ENCODE measurements at places on chromosomes 16 and 17.

GRCh38 chr17:13476720-13477119, 125.0 kb downstream of the HS3ST3A1 start:
- no peak for DNase-seq

GRCh38 chr17:77944390-77945222, 13.9 kb upstream of the TNRC6C start:
- DNase-seq, result no peak

DNA sequence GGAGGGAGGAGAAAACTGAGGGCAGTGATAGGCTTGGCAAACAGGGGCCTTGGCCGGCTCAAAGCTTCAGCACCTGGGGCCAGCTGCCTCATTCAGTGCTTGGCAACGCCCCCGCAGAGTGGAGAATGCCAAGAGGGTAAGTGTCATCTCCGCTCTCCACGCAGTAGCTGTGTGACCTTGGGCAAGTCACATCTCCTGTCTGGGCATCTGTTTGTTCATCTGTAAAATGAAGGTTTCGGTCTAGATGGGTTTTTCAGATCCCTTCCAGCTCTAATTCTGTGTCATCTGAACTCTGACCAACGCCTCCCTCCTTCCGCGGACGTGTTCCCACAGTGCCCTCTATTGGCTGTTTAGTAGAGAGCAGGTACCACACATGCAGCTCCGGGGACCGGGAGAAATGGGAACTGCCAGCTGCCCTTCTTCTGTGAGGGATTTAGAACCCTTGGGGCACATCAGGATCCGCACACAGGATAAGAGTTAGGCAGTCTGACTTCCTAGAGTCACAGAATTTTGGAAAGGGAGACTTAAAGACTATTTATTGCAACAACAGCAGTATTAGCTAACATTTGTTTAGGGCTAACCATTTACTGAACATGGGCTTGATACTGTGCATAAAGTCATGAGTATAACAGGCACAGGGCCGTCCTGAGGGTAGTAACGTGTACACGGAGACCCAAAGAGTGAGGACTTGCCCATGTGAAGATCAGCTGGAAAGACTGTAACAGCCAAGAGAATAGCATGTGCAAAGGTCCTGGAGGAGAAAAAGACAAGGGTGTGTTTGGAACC, 26.8 kb downstream of the GP2 start:
- peak; percentile 61 for DNase-seq

DNA sequence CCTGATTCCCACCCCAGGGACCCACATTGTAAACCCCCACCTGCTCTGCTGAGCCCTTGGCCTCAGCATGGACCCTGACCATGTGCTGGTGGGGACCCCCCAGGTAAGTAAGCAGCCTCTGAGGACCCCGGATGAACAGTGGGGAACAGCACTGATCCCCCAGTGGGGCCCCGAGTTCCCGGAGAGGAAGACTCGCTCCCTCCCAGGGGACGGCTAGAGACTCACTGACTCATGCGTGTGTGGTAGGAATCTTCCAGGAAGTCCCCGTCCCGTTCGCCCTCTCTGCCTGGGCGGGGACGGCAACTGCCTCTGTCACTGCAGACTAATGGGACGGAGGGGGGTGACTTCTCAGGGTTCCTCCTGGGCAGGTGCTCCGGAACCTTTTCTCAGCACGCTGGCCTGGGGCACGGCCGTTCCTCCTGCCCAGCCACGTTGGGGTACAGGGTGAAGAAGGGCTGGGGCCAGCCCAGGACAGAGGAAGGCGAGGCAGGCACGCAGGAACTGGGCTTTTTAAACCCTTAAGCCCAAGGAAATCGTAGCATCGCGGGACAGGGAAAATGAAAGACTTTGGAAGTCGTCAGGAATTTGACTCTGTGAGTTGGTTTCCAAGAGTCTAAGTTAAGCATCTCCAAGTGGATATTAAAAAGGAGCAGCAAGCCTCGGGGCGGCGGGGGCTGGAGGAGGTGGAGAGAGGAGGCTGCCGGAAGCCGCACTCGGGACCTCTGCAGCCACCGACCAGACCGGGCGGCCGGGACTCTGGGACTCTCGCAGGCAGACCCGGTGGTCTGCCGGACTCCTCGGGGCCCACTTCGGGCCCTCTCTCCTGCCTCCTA, 178.7 kb downstream of the SEC14L1 start:
- DNase-seq, result peak; percentile 56

DNA sequence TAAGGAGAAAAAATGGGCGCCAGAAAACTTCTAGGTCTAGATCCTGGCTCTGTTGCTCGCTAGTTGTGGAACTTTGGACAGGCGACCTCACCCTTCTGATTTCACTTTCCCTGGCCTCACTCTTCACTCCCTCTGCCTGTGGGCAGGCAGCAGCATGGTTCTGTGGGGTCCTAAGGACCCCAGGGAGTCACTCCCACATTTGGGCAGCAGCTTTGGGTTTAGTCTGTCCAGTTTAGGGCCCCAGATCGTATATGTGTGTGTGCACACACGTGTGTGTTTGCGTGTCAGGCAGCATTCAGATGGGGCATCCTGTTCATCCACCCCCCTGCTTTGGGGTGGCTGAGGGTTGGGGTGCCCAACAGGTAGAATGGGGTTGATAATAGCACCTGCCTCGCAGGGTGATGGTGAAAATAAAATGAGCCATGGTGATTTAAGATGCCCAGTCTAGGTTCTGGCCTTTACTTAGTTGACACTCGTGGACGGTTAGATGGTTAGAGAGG, 102.2 kb downstream of the RAB11FIP4 start:
- DNase-seq, result no peak

- DNase-seq, result no peak
These were observed 4.0 kb downstream of the CBFA2T3 start for GRCh38 chr16:88973007-88973410.

GRCh38 chr17:17852930-17853329, 16.1 kb upstream of the SREBF1 start:
- DNase-seq, result peak; percentile 47

DNA sequence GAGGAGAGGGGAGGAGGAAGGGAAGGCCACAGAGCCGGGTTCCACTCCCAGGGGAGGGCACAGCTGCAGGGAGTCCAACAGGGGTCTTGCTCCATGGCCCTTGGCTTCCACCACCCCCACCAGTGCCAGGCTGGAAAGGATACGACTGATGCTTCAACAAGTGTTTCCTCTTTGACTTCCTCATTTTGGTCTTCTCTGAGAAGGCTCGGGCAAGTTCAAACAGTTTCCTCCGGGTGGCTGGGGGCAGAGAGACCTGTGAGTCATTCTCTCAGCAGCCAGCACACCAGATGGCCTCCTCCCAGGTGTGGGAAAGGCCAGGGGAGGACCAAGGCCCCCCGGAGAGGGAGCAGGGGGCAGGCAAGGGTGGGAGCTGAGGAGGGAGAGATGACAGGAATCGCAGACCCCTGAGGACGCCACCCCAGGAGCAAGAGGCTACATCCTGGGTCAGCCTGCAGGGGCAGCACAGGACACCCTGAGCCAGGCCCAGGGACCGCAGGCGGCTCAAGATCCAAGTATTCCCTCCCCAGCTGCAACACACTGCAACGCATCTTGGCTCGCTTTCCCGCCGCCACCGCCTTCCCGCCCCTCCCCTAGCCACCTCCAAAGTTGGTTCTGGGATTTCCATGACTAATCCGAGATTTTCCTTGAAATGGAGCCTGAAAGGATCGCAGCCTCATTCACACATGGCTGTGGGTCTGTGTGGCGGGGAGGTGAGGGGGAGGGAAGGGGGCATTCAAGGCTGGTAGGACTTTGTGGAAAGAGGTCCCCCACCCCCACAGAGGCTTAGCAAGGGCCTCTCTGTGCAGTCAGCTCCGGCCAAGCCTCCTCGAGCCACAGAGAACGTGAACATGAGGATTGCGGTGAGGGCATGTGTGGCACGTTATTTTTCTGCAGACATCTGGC, 18.4 kb upstream of the MRPS23 start:
- DNase-seq, result no peak

DNA sequence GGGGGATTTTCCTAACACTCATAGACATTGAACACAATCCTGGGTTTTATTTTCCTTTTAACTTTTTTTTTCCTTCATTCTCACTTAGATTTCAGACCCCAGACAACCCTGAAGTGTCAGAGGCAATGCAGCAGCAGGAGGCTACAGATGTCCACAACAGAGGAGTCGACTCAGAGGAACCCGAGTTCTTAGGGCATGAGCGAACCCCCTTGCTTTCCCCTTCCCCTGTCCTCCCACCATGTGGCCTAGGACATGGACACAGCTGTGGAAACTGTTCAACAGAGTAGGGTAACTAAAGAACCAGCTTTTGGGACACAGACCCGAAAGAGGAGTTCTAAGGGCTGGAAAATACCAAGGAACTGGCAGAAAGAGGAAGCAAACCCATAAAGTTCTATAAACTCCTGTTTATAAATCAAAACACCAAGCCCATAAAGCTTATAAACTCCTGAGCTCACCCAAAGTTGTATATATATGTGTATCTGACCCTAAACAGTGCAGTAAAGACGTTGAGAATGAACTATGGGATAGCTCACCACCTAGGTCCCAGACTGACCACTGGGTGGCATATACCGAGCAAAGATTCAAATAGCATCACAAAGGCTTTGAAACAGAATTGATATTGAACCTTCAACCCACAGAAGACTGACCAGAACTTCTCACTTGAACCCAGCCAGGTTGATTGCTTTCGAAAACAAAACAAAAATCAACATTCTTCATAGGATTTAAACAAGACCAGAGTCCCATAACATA, 33.9 kb downstream of the CMTM4 start:
- peak; percentile 13 for DNase-seq

- no peak for DNase-seq
These were observed 6.0 kb downstream of the DOC2A start for GRCh38 chr16:30004811-30005242.

- DNase-seq, result peak; percentile 48
These were observed 72.8 kb downstream of the MMD start for GRCh38 chr17:55348749-55349354.

GRCh38 chr16:13997526-13997925, 73.6 kb upstream of the MRTFB start:
- no peak for DNase-seq

DNA sequence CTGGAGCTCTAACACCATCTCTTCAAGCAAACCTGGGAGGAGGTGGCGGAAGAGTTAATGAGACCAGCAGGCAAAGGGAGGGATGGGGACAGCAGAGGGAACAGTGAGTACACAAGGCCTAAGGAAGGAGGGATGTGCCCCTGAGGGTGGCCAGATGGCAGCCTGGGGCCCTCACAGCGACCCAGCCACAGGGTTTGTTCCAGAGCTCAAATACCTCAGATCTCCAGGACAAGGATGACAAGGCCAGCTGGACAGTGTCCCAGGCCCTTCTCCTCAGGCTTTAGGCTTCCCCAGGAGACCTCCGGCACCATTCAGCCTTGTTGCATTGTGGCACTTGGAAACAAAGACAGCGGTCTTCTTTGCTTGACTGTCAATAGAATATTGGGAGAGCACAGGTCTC, 14.9 kb downstream of the CDIP1 start:
- no peak for DNase-seq

DNA sequence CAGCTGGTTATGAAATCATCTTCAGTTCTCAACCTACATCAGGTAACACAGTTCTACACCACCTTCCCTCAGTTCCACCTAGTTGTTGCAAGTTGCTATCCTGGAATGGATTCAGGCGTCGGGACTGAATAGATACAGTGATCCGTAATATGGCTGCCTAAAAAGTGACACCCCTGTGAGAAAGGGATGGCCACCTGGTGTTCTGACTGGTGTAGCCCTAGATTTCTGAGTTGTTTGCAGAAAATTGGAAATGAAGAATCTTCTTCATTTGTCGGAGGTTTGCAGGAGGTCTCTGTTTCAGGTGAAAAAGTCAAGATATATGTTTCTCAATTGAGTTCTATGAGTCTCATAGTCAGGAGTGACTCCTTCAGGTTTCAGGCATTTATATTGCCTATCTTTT, 225.8 kb upstream of the ELAC2 start:
- no peak for DNase-seq

DNA sequence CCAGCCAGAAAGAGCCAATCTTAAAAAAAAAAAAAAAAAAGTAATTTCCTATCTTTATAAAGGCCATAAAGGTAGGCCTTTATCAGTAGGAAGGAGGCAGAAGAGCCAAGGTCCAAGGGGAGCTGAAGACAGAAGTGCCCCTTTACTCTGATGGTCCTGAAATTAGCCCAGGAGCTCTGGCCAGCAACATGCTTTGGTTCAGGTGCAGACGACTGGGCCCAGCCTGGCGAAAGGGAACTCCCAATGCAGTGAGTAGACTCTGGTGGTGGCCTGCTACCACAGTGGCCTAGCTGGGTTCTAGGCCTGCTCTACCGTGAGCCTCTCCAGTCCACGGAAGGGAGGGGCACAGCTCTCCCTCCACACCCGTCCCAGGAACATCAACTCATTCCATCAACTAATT, 23.1 kb upstream of the MEIOB start:
- DNase-seq, result no peak

- no peak for DNase-seq
These were observed 641 bp downstream of the KRTAP9-1 start for GRCh38 chr17:41190328-41190727.

GRCh38 chr16:87464691-87465300, 28.0 kb downstream of the ZCCHC14 start:
- DNase-seq, result peak; percentile 42

DNA sequence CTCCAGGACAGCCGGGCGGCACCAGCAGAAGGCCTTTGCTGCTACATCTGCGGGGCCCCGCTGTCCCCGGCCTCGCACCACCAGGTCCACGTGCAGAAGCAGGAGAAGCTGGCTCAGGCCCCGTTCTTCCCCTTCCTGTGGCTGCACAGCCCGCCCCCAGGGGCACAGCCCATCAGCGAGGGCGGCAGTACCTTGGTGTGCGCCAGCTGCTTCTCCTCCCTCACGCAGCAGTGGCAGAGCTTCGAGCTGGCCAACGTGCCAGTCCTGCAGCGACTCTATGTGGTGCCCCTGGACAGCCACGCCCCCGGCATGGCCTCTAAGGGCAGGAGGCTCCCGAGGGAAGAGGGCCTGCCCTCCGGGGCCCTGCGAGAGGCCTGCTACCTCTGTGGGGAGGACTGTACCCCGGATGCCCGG, 58.3 kb upstream of the CIBAR2 start:
- no peak for DNase-seq

- no peak for DNase-seq
These were observed 7.7 kb downstream of the MSL1 start for GRCh38 chr17:40129498-40129897.

DNA sequence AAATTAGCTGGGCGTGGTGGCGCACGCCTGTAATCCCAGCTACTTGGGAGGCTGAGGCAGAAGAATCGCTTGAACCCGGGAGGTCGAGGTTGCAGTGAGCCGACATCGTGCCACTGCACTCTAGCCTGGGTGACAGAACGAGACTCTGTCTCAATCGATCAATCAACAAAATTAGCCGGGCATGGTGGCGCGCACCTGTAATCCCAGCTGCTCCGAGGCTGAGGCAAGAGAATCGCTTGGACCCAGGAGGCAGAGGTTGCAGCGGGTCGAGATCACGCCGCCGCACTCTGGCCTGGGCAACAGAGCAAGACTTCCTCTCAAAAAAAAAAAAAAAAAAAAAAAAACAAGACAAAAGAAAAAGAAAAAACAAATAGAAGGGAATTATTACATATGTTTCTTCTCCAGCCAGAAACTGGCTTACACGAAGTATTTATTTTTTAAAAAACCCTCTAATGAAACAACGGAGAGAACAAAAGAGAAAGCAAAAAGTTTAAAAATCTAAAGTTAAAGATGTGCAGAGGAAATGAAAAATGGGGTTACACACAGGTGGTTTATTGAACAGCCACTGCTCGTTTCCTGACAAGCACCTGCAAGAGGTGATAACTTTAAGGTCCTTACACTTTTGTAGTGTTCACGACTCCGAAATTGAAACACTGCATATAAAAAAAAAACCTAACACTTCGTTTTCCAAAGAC, 1.4 kb downstream of the SYNRG start:
- no peak for DNase-seq

GRCh38 chr16:11735787-11736186, 6.9 kb downstream of the TXNDC11 start:
- no peak for DNase-seq

- DNase-seq, result no peak
These were observed 740 bp downstream of the AATF start for GRCh38 chr17:36949461-36949927.
